ENCODE measurements at places on chromosomes 12 and 14.

DNA sequence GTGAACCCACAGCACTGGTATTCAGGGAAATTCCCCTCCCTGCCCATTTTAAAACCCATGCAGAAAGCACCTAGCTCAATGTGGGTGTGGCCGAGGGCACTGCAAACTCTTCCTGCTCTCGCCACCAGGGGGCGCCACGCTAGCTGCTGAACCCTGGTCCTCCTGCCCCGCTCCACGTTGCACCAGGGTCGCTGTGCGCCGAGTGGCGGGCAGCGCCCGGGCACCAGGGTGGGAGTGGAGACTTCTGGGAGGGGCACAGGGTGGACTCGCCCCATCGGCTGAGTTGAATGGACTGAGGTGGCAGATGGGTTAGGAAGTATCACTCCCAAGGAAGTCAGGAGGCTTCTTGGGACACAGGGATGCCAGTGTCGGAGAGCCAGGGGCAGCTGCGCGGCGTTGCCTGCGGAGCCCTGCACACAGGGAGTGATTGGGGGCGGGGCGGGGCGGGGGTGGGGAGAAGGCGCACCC lies 48.1 kb upstream of the BCL11B start:
- no peaks in the 10 kb centered on the region for H3K4me1 ChIP-seq
- H3K27me3 ChIP-seq = no peaks in the 10 kb centered on the region
- H3K36me3 ChIP-seq = no peaks in the 10 kb centered on the region
- DNase-seq = peak; percentile 21

- H3K27me3 ChIP-seq = no peaks in the 10 kb centered on the region
- no peak for DNase-seq
- H3K4me3 ChIP-seq = no peak overlapping the region
Observed at GRCh38 chr12:59036973-59037762, 116.9 kb upstream of the LRIG3 start.

DNA sequence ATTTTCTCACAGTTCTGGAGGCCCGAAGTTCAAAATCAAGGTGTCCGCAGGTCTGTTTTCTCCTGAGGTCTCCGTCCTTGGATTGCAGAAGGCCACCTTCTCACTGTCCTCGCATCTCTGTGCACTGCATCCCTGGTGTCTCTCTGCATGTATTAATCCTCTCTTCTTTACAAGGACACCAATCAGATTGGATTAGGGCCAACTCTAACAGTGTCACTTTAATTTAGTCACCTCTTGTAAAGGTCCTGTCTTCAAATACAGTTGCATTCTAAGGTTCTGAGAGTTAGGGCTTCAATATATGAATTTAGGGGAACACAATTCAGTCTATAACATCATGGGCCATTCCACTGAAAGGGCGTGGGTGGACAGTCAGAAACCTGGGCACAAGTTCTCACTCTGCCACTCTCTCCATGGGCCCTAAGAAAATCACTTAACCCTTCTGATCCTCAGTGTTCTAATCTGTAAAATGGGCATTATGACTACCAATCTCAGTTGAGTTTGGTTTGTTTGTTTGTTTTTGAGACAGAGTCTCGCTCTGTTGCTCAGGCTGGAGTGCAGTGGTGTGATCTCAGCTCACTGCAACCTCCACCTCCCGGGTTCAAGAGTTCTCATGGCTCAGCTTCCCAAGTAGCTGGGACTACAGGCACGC lies 41.6 kb upstream of the FGD4 start:
- H3K4me1 ChIP-seq = no peaks in the 10 kb centered on the region
- DNase-seq = no peak
- H3K36me3 ChIP-seq = no peaks in the 10 kb centered on the region
- no peak overlapping the region for H3K27ac ChIP-seq

DNA sequence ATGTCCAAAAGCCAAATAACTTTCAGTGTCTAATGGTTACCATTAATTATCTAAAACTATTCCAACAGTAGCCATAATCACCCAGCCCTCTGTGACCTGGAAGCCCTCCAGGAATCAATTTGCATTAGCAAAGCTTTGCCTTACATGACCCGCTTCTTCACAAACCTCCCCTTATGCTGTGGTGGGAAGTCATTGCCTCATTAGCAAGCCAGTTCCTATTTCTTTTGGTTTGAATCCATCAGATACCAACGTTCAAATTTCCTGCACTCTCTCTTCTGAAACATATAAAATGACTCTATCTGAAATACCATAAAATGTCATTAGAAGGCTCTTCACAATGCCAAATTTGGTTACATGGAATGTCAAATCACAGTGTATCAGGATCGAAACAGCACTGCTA lies 268.3 kb upstream of the PRKD1 start:
- H3K36me3 ChIP-seq = no peaks in the 10 kb centered on the region
- no peaks in the 10 kb centered on the region for H3K27me3 ChIP-seq
- no peak for DNase-seq

DNA sequence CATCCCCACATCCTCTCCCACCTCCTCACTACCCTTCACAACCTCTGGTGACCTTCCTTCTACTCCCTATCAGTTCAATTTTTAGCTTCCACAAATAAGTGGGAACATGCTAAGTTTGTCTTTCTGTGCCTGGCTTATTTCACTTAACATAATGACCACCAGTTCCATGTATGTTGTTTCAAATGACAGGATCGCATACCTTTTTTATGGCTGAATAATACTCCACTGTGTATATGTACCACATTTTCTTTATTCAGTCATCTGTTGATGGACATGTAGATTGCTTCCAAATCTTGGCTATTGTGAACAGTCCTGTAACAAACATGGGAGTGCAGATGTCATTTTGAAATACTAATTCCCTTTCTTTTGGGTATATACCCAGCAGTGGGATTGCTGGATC lies 98.7 kb downstream of the TRMT5 start:
- H3K36me3 ChIP-seq = no peaks in the 10 kb centered on the region
- H3K27me3 ChIP-seq = no peaks in the 10 kb centered on the region
- H3K4me1 ChIP-seq = no peaks in the 10 kb centered on the region
- DNase-seq = no peak

GRCh38 chr12:130705178-130705822 lies 10.8 kb downstream of the RIMBP2 start:
- no peak overlapping the region for H3K27ac ChIP-seq
- no peaks in the 10 kb centered on the region for H3K27me3 ChIP-seq
- H3K4me1 ChIP-seq = no peaks in the 10 kb centered on the region
- peak; percentile 29 for DNase-seq

DNA sequence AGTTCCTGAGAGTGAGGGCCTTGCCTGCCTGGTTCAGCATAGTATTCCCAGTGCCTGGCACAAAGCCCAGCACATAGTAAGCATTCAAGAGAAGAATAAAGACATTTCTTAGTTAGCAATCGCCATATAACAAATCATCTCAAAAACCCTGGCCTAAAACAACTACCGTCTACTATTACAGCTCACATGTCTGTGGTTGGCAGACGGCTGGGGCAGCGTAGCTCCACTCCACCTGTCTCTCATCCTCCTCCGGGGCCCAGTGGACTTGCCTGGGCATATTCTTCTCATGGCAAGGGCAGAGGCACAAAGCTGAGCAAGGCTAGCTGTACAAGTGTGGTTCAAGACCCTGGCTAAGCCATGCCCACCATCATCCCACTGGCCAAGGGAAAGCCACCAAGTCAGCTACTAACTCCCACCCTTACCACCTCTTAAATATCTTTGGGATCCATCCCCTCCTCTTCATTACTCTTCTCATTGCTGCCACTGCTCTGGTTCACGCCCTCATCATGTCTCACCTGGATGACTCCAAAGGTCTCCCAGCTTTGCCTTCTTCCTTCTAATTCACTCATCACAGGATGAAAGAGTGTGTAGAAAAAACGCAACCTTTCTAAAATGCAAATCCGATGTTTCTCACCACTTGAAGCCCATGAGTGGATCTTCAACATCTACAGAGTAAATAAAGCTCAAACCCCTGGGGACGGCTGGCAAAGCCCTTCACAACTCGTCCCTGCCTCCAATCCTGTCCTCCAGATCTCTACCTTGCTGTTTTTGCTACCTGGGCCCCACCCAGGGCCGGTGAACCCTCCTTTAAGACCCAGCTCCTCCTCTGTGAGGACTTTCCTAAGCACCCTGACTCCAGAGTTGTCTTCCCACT lies 10.4 kb downstream of the TMEM229B start:
- H3K36me3 ChIP-seq = no peaks in the 10 kb centered on the region
- no peak overlapping the region for H3K4me3 ChIP-seq
- no peak for DNase-seq
- H3K4me1 ChIP-seq = no peaks in the 10 kb centered on the region
- no peak overlapping the region for H3K27ac ChIP-seq

GRCh38 chr14:23829736-23830471 lies 123.7 kb upstream of the DHRS4 start:
- H3K36me3 ChIP-seq = no peaks in the 10 kb centered on the region
- H3K4me3 ChIP-seq = no peak overlapping the region
- no peaks in the 10 kb centered on the region for H3K27me3 ChIP-seq
- H3K4me1 ChIP-seq = no peaks in the 10 kb centered on the region
- H3K27ac ChIP-seq = no peak overlapping the region

- H3K36me3 ChIP-seq = no peaks in the 10 kb centered on the region
- DNase-seq = no peak
- H3K4me3 ChIP-seq = no peak overlapping the region
- H3K27me3 ChIP-seq = no peaks in the 10 kb centered on the region
- no peak overlapping the region for H3K27ac ChIP-seq
Observed at GRCh38 chr14:30960216-30960615, 65.2 kb upstream of the AP4S1 start.

DNA sequence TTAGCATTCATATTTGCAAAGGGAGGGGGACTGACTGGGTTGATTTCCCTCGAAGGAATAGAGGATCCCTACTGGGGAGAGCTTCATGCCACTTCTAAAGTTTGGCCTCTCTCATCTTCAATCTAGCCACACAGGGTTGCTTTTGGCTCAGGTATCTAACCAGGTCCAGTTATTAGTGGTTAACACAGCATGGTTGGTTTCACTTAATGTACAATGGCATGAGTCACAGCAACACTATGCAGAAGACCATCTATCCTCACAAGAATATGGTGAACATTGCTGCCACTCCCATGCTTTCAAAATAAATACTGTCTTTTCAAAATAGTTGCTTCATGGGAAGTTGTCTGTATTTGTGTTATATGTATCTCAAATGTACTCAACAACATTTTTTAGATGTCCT lies 6.6 kb upstream of the RAB3IP start:
- H3K27me3 ChIP-seq = no peaks in the 10 kb centered on the region
- DNase-seq = no peak
- H3K4me1 ChIP-seq = no peaks in the 10 kb centered on the region
- H3K27ac ChIP-seq = no peak overlapping the region
- H3K36me3 ChIP-seq = no peaks in the 10 kb centered on the region

GRCh38 chr12:48995086-48995879 lies 3.9 kb downstream of the DDN start:
- peaks cover 7% of the 10 kb centered on the region for H3K27me3 ChIP-seq
- H3K4me1 ChIP-seq = peaks cover 33% of the 10 kb centered on the region
- peak; percentile 88 for DNase-seq
- H3K36me3 ChIP-seq = no peaks in the 10 kb centered on the region
- H3K4me3 ChIP-seq = peak overlapping the region; percentile 20

GRCh38 chr14:28999656-29000055 lies 233.1 kb downstream of the FOXG1 start:
- no peaks in the 10 kb centered on the region for H3K27me3 ChIP-seq
- H3K4me1 ChIP-seq = no peaks in the 10 kb centered on the region
- H3K4me3 ChIP-seq = no peak overlapping the region
- H3K27ac ChIP-seq = no peak overlapping the region

- H3K27ac ChIP-seq = no peak overlapping the region
- peaks cover 4% of the 10 kb centered on the region for H3K4me1 ChIP-seq
- H3K36me3 ChIP-seq = no peaks in the 10 kb centered on the region
- peaks cover 20% of the 10 kb centered on the region for H3K27me3 ChIP-seq
- DNase-seq = no peak
Observed at GRCh38 chr12:114241973-114242434, 163.9 kb downstream of the TBX5 start.

GRCh38 chr14:32545506-32546210 lies 216.6 kb downstream of the AKAP6 start:
- H3K27me3 ChIP-seq = no peaks in the 10 kb centered on the region
- no peak overlapping the region for H3K27ac ChIP-seq
- no peak overlapping the region for H3K4me3 ChIP-seq
- no peaks in the 10 kb centered on the region for H3K36me3 ChIP-seq

GRCh38 chr14:42994051-42994736 lies 1387.5 kb downstream of the LRFN5 start:
- H3K4me1 ChIP-seq = no peaks in the 10 kb centered on the region
- no peak for DNase-seq

DNA sequence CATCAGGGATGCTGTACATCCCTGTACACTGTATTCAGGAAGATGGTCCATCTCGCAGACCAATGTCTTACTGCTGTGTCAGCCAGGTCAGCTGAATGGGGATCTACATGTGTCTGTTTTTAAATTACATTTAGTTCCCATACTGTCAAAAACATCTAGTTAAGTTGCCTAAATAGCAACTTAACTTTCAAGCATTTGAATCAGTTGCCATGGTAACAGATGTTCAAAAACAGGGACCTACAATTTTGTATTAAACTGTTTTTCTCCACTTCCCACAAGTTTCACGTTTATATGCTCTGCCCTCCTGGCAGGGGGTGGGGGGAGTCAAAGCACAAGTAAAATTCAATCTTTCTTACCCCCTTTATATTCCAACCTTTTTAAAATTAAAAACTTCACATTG lies 38.3 kb downstream of the C12orf42 start:
- H3K27ac ChIP-seq = no peak overlapping the region
- no peak overlapping the region for H3K4me3 ChIP-seq
- no peaks in the 10 kb centered on the region for H3K36me3 ChIP-seq
- no peak for DNase-seq

DNA sequence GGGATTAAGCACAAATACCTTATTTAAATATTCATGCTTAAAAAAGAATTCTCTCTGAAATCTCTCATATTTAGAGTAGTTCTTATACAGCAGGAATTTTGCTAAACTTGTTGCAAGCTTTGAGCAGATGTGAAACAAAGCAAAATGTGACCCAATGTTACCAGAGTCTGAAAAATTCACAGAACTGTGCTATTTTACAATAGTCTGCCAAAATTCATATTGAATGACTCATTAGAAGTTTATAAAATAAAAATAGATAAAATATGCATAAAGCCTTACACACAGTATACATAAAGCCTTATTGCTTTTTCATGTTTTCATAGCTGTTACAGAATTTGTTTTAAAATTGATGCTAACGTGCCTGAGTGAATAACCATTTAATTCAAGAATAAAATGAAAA lies 17.8 kb upstream of the RHOJ start:
- no peaks in the 10 kb centered on the region for H3K4me1 ChIP-seq
- DNase-seq = no peak
- no peak overlapping the region for H3K4me3 ChIP-seq
- H3K27ac ChIP-seq = no peak overlapping the region
- no peaks in the 10 kb centered on the region for H3K36me3 ChIP-seq
- H3K27me3 ChIP-seq = no peaks in the 10 kb centered on the region

DNA sequence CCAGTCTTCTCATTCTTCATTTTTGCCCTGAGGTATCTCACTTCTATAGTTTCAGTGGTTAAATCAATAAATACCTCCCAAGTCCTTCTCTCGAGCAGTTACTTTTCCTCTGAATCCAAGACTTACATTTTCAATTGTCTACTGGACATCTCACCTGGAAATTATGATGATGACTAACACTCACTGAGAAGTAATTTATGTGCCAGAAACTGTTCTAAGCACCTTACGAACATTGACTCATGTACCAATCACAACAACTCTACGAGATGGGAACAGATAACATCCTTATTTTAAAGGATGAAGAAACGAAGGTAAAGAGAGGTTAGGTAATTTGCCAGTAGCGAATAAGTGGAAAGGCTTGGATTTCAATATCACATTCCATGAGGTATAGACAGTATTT lies 94.1 kb downstream of the EML5 start:
- no peaks in the 10 kb centered on the region for H3K36me3 ChIP-seq
- H3K4me3 ChIP-seq = no peak overlapping the region
- H3K4me1 ChIP-seq = no peaks in the 10 kb centered on the region
- H3K27me3 ChIP-seq = no peaks in the 10 kb centered on the region

All from adrenal gland (tissue), 19 donors.